ENCODE measurements at places on chromosomes 3 and 15. TPM values are rescaled to one million over a fixed set of nuclear protein-coding genes. Genes with fewer than 3 reads are reported as not detected.

GRCh38 chr3:187957165-187957581 is 196.8 kb upstream of the LPP start:
- DNase-seq = no peak

DNA sequence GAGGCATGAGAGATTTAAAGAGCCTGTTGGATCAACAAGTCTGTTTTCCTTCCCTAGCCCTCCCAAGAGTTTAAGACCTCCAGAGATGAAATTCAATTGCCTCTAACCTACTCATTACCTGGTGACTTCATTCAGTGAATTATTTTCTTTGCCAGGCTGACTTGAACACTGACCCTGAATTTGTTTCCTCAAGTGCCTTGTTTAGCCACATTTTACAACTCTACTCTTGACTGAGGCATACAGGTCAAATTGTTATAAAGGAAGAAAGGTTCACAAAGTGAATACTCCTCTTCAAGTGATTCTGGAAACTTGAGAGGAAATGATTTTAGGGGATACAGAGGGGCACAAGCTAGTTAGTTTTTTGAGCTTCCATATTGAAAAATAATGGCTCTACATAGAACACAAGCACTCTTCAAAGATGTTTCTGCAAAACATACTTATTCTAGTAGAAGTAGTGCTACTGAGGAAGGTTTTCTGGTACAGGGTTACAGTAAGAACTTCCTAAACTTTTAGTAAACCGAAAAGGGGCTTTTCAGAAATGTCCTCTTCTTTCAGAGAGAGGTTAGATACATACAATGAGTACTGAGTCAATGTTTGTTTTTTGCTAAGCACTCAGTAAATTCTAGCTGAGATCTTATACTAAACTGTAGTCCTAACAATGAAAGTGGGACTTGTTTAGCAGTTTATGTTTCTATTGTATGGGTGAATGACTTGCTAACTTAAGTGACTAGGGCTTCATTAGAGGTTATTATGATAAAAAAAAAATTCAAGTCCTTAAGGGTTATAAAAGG is 137.4 kb upstream of the SATB1 start:
- DNase-seq = no peak

- DNase-seq = peak; percentile 12
These were observed 42.4 kb downstream of the CNTN6 start for GRCh38 chr3:1135194-1135593.

- DNase-seq = no peak
These were observed 134.7 kb downstream of the THSD4 start for GRCh38 chr15:71249986-71250385.

Gene VGLL3
- 47.4 TPM for total RNA-seq

GRCh38 chr3:53085476-53085875 is 39.6 kb upstream of the SFMBT1 start:
- DNase-seq = no peak

GRCh38 chr3:185254799-185255198 is 950 bp upstream of the EHHADH start:
- DNase-seq = no peak

Gene CD80
- not detected for total RNA-seq

Gene EPHB1
- total RNA-seq = 1.2 TPM

GRCh38 chr3:105979961-105980360 is 111.1 kb upstream of the CBLB start:
- peak; percentile 74 for DNase-seq

- no peak for DNase-seq
These were observed 19.1 kb downstream of the TSEN2 start for GRCh38 chr3:12503126-12503957.

Gene TLR9
- total RNA-seq = not detected

GRCh38 chr3:179739816-179740594 is 87.2 kb downstream of the USP13 start:
- DNase-seq = no peak

DNA sequence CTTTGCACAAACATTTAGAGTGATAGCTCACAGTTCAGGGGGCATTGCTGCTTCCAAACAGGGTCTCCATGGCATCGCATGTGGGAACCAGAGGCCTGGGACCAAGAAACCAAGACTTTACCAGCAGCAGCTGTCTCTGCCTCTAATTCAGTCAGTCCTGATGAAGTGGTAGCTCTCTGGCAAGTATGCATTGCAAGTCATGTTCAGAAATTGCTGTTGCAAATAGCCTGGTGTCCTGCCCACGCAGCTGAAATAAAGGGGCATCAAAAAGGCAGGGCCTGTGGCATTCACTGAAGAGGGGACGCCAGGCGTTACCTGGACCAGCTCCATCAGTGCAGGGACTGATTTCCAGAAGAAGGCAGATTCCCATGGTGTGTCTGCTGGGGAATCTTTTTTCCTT is 121.3 kb downstream of the CD47 start:
- DNase-seq = no peak

Gene CCR9
- total RNA-seq = not detected

GRCh38 chr15:48486228-48486627 is 155.0 kb downstream of the DUT start:
- peak; percentile 62 for DNase-seq

Gene SLC25A36
- 75.4 TPM for total RNA-seq

DNA sequence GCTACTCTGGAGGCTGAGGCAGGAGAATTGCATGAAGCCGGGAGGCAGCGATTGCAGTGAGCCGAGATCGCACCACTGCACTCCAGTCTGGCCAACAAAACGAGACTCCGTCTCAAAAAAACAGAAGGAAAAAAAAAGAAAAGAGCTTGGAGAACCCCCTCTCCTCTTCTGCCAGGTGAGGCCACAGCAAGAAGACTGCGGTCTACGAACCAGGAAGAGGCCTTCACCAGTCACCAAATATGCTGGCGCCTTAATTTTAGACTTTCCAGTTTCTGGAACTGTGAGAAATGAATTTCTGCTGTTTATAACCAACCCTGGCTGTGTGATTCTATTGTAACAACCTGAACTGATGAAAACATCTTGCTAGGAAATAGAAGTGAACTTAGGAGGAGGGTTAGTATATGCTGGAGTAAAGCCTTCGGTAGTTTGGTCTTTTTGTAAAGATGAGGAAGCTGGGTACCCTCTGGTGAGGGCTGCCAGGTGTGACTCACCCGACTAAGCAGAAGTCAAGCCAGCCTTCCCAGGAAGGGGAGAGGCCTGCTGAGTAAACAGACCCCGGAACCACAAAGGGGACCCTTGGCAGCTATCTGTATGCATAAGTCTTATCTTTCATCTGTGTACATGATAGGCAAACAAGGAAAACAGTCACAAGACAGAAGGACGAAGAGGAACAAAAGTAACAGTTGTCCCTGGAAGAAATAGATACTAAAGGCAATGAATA is 78.7 kb downstream of the KLF13 start:
- DNase-seq = peak; percentile 37

- DNase-seq = no peak
These were observed 2.8 kb downstream of the LSAMP start for GRCh38 chr3:116442331-116443021.

Gene KCNMB3
- 0.08 TPM for total RNA-seq

DNA sequence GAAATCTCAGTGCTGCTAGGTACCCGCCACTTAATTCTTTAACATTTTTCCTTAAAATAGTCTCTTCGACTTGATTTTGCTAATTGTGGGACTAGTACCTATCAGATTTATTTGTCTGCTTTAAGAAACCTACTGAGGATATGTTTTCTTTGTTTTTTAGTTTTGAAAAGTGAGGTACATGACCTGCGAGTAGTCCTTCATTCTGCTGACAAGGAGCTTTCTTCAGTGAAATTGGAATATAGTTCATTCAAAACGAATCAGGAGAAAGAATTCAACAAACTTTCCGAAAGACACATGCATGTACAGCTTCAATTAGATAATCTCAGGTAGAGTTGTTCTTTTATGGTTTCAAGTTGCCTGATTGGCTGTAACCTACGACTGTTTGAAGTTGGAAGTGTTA is 47.0 kb upstream of the TMEM42 start:
- no peak for DNase-seq

DNA sequence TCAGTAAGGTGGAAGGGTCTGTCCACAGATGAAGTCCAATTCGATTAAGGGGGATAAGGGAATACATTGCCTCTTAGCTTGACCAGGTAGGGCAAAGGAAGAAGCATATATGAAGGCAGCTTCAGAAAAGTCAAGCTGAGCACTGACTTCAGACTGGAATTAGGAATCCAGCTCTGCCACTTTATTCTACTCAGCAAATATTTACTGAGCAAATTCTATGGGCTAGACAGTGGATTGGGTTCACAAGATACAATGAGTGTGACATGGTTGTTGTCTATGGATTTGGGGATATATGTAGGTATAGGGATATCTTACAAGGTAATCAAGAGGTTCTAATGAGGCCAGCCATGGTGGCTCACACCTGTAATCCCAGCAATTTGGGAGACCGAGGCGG is 526 bp downstream of the ADIPOQ start:
- no peak for DNase-seq

Gene KCNMB2
- 0.41 TPM for total RNA-seq

GRCh38 chr3:170614214-170614966 is 28.5 kb upstream of the SLC7A14 start:
- peak; percentile 90 for DNase-seq

GRCh38 chr3:112027826-112028225 is 6.7 kb upstream of the TMPRSS7 start:
- no peak for DNase-seq
